Natural killer cell treated with Interleukin-12 subunit alpha and Interleukin-12 subunit beta and Interleukin-15 and Interleukin-18, amount 100 ng/mL, for 72 hours (primary cell): ENCODE measurements at places on chromosomes 5 and 9. TPM values are rescaled to one million over a fixed set of nuclear protein-coding genes. Genes with fewer than 3 reads are reported as not detected.

DNA sequence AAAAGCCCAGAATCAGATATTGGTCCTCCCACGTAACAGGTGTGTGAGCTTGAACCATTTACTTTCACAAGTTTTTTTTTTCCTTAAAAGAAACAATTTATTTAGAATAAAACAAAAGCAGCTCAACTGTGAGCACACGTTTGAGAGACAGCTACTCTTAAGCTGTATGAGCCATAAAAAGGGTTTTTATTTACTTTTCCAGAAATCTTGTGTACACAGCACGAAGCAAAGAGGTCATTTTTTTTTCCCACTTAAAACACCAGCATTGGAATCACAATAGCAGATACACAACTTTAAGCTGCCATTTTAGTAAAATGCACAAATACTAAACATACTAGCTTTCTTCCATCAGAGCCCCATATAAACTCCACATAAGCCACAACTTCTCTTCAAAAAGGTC is 44.6 kb downstream of the JAKMIP2 start:
- DNase-seq: no peak

Gene DDX4
- not detected for total RNA-seq

Gene COL23A1
- 0.19 TPM for total RNA-seq

GRCh38 chr5:172541099-172541772 is 86.9 kb upstream of the SH3PXD2B start:
- no peak for DNase-seq

Gene HACD4
- total RNA-seq: 3.1 TPM
